GM03348 (cell line): ENCODE measurements at places on chromosomes 13 and 19.

- no peak for DNase-seq
Observed at GRCh38 chr19:39106194-39106593, 19.4 kb upstream of the PAK4 start.

GRCh38 chr19:14112809-14113385, 4.7 kb downstream of the PRKACA start:
- DNase-seq = peak; percentile 64

- no peak for DNase-seq
Observed at GRCh38 chr19:51002542-51003311, 1.3 kb upstream of the KLK8 start.

DNA sequence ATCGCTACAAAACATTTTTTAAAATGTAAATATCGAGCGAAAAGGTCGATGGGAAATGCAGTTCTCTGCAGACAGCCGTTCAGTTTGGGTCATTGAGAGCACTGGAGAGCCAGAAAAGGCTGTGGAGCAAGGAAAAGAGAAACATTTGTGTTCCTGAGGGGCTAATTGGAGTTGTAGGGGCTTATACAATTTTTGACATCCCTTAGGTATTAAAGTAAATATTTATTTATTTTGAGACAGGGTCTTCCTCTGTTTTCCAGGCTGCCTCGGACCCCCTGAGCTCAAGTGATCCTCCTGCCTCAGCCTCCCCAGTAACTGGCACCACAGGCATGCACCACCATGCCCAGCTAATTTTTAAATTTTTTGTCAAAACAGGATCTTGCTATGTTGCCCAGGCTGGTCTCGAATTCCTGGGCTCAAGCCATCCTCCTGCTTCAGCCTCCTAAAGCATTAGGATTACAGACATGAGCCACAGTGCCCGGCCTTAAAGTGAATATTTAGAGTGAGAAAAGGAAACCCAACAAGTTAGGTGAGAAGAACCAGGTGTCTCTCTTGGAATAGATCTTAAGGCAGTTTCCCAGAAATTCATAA, 825 bp upstream of the YIF1B start:
- no peak for DNase-seq

GRCh38 chr19:35403116-35403760, 32.4 kb downstream of the GPR42 start:
- DNase-seq = no peak

DNA sequence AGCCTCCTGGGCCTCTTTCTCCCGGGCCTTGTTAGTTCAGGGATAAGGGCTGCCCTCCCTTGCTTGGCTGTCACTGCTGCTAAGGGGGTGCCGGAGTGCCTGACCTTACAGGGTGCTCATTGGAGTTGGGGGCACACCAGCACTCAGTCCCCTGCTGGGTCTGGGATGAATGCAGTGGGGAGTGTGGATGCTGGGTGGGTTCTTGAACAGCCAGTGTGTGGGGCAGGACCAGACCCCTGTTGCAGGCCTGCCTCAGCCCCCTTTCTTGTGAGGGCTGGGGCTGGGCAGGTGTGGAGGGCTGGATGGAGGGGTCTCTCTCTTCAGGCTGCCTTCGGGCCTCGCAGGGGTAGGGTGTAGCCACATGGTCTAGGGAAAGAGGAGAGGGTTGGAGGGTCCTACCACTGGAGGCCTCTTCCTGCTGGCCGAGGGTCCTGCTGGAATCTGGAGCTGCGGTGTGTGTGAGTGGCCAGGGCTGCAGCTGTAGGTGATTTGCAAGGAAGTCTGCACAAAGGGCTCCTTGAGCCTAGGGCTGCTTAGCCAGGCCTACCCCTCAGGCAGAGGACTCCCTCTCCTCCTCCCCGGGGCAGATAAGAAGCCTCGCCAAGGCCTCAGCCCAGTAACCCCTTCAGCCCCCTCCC, 3.2 kb downstream of the CEBPA start:
- DNase-seq = no peak

GRCh38 chr19:29687244-29687896, 22.1 kb downstream of the PLEKHF1 start:
- DNase-seq = peak; percentile 88

DNA sequence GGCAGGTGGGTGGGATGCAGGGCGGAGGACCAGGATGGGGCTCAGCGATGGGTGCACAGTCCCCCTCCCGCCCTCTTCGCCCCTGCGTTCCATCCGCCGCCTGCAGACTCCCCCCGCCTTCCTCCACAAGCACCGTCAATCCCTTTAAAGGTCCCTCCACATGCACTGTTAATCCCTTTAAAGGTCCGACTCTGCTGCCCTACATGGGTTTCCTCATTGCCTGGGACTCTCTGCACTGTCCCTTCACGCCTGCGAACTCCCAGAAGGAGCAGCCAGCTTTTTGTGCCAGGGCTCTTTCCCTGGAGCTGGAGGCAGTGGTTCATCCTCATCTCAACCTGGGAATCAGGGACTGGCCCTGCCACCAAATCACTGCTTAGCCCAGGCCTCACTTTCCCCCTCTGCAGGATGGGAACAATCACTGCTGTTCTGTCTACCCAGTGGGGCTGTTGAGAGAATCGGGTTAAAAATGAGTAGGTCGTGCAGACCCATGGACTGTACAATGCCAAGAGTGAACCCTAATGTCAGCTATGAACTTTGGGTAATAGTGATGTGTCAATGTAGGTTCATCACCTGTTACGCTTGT, 20.4 kb downstream of the ZNF574 start:
- no peak for DNase-seq

GRCh38 chr13:86788616-86789015, 882.6 kb upstream of the SLITRK5 start:
- DNase-seq = no peak

DNA sequence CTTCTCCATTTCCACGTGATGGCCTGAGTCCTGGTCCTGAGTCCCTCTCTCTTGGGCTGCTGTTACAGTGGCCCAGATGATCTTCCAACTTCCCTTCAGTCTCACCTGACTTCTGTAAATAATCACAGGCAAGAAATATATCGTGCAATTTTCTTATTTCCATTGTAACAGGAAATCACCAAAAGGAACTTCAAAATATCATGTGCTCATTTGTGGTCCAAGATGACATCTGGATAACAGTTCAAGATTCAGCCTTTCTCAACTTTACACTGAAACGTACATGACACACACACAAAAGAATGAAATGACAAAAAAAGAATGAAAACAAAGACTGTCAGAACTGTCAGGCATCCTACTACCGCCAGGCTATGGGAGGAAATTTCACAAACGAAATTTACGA, 22.0 kb upstream of the RAP2A start:
- no peak for DNase-seq

- peak; percentile 94 for DNase-seq
Observed at GRCh38 chr19:29662604-29663404, 2.5 kb upstream of the PLEKHF1 start.

GRCh38 chr13:74306496-74306895, 172.3 kb upstream of the KLF12 start:
- DNase-seq = no peak

- no peak for DNase-seq
Observed at GRCh38 chr13:78540058-78540457, 63.3 kb downstream of the POU4F1 start.

GRCh38 chr19:21028969-21029268, 8.5 kb downstream of the ZNF430 start:
- DNase-seq = no peak

DNA sequence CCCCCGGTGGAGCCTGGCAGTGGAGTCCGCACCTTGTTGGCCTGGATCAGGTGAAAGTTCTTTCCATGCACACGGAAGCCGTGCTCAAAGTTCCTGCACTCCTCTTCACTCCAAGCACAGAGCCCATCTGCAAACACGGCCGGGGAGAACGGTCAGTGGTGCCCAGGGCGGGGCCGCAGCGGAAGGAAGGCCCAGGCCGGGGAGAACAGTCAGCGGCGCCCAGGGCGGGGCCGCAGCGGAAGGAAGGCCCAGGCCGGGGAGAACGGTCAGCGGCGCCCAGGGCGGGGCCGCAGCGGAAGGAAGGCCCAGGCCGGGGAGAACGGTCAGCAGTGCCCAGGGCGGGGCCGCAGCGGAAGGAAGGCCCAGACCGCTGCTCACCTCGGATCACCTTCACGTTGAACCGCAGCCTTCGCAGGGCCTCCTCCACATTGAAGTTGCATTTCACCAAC, 20.6 kb upstream of the PLPP2 start:
- no peak for DNase-seq

GRCh38 chr19:18153556-18154134, 682 bp downstream of the PIK3R2 start:
- DNase-seq = peak; percentile 52

- DNase-seq = no peak
Observed at GRCh38 chr13:40381935-40382764, 284.3 kb downstream of the FOXO1 start.

DNA sequence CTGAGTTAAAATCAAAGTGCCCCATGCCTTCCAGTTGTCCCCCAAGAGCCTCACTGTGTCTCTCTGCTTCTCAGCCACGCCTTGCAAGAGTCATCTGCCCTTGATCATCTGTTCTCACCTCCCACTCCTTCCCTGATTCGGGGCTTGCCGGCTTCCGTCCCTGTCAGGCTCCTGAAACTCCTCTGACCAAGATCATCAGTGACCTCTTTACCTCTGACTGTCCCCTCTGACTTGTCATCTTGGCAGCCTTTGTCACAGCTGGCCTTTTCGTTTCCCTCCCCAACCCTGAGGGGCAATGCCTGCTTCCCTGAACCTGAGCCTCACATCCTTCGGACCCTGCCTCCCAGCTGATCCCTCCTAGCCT, 66.3 kb downstream of the MAP4K1 start:
- DNase-seq = no peak

GRCh38 chr13:26992951-26993719, 178.5 kb downstream of the USP12 start:
- DNase-seq = no peak

DNA sequence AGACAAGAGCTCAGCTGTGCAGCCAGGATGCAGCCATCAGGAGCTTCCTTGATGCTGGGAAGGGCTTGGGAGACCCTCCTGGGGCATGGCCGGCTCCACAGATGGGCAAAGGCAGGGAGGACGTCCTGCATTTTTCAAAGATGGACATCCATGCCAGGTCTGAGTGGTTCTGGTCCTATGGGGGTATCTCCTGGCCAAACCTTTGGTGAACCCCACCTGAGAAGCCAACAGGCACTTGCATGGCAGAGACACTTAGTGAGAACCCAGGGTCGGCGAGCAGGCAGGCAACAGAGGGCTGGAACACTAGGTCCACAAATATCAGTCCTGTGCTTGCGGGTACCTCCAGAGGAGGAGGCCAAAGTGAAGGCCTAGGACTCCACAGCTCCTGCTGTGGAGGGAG, 70.0 kb downstream of the KCTD15 start:
- no peak for DNase-seq

- DNase-seq = no peak
Observed at GRCh38 chr13:44468874-44469273, 95.2 kb downstream of the SERP2 start.

DNA sequence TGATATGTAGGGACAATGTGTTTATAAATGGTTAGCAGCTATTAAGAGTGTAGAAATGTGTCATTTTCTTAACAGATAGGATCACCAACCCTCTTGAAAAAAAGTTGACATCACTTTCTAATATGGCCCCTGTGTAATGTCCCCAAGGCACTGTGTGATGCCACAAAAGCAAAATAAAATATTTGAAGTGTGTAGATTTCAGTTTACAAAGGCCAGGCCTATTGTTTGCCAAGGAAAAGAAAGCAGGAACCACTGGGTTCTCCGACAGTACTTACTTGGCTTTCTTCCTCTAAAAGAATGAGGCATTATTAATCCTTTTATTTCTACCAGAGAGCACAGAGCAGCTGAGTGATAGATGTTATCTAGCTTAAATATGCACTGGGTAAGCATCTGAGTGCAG, 10.5 kb upstream of the GJA3 start:
- DNase-seq = no peak

- peak; percentile 59 for DNase-seq
Observed at GRCh38 chr13:114161644-114162532, 17.2 kb upstream of the CFAP97D2 start.

DNA sequence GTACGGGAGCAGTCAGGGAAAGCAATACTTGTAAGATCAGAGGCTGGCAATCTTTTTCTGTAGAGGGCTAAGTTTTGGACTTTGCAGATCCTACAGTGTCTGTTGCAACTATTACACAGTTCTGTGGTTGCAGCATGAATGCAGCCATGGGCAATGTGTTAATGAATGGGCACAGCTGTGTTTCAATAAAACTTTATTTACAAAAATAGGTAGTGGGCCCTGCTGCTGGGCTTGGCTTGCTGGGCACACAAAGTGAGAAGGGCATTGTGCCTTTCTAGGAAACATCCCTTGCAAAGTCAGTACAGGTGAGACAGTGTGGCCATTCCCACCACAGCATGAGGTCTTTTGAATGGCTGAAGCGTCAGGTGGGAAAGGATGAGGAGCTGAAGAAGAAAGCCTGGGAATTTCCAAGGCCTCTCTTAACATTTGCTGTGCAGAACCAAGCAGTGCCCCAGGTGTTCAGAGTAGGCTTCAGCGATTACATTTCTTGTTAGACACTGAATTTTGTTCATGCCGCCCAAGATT, 9.1 kb downstream of the KL start:
- DNase-seq = no peak

DNA sequence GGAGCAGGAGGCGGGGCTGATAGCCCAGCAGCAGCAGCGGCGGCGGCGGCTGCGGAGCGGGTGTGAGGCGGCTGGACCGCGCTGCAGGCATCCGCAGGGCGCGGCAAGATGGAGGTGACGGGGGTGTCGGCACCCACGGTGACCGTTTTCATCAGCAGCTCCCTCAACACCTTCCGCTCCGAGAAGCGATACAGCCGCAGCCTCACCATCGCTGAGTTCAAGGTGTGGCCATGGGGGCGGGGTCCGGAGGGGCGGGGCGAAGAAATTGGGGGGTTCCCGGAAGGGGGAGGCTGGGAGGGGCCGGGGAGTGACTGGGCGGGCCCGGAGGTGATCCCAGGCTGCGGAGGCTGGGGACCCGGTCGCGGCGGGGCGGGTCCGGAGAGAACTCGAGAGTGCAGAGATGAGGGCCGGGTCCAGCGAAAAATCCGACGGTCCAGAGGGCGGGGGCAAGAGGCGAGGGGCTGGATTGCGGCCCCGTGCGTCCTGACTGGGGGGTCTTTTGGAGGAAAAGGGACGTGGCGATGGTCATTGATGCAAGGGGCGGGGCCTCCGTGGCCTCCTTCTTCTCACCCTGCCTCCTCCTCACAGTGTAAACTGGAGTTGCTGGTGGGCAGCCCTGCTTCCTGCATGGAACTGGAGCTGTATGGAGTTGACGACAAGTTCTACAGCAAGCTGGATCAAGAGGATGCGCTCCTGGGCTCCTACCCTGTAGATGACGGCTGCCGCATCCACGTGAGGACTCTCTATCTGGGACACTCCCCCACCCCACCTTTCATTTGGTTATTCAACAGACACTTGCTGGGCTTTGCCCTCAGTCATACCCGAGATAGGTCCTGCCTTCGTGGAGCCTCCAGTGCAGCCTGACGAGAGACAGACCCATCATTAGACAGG, at the start of gene TBCB:
TSS of gene TBCB (plus strand) at position 16 of the 891 bp plus-strand sequence. CDS start at position 109, 93 bp downstream.
- DNase-seq = peak; percentile 90
